ENCODE measurements at places on chromosomes 3 and 15.

DNA sequence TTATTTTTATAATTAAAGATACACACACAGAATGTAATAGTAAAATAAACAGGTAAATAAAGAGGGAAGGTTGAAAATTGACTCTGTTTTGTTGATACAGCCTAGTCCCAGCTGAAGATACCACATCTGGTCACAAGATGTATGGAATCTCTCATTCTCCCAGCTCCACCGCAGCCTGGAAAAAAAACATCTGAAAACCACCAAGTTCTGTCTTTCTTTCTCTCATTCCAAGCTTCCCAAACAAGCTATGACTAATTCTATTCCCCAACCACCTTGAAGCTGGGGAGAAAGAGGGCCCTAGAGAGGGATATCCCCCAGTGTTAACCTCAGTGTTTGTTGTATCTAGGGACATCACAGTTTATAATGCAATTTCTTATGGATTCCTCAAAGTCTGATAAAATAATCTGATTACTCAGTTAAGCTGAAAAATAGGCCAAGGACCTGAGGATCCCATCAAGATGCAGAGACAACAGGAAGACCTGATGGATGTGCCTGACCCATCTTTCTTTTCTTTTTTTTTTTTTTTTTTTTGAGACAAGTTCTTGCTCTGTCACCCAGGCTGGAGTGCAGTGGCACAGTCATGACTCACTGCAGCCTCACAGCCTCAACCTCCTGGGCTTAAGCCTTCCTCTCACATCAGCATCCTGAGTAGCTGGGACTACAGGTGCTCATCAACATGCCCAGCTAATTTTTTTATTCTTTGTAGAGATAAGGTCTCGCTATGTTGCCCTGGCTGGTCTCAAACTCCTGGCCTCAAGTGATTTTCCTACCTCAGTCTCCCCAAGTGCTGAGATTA, 38.1 kb downstream of the SRGAP3 start:
- no peak for DNase-seq

- DNase-seq = no peak
Observed at GRCh38 chr3:18609187-18609586, 184.0 kb upstream of the SATB1 start.

GRCh38 chr3:170801597-170801996, 68.4 kb downstream of the RPL22L1 start:
- DNase-seq = no peak

GRCh38 chr3:186879781-186880180, 37.3 kb downstream of the ADIPOQ start:
- DNase-seq = no peak

GRCh38 chr3:181687190-181687589, 24.5 kb upstream of the SOX2 start:
- DNase-seq = no peak

GRCh38 chr15:42118650-42119445, 24.5 kb upstream of the PLA2G4D start:
- no peak for DNase-seq

DNA sequence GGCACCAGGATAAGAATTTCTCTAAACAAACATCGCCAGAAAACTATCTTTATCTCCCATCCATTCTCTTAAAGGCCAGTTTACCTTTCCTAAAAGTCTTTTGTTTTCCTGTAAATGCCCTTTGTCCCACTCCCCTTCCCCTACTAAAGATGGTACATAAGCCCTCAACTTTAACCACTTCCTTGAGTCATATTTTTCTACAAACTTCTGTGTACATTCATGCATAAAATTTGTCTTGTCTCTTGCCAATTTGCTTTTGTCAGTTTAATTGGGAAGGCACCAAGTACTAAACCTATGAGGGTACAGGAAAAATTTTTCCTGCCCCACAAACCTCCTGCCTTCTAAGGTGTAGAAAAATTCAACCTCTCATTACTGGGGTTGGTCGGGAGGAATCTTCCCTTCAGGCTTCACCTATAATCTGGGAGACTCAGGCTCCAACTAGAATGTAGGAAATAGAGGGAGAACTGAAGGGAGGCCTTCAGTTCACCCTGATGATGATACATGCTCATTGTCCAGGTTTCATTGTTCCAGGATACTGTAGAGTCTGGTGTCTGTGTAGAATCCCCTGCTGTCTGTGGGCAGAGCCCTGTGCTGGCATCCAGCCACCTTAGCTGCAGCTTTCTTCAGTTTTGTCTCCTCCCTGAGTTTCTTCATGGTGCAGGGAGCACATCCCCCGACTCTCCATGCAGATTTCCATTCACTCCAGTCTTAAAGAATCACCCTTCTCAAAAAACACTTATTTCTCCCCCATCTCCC, 53.2 kb downstream of the CD200R1L start:
- no peak for DNase-seq

GRCh38 chr3:55746808-55747413, 259.8 kb upstream of the WNT5A start:
- DNase-seq = no peak

- no peak for DNase-seq
Observed at GRCh38 chr3:46690798-46691197, 2.7 kb downstream of the ALS2CL start.

- DNase-seq = no peak
Observed at GRCh38 chr3:140344601-140345205, 333.2 kb upstream of the TRIM42 start.

DNA sequence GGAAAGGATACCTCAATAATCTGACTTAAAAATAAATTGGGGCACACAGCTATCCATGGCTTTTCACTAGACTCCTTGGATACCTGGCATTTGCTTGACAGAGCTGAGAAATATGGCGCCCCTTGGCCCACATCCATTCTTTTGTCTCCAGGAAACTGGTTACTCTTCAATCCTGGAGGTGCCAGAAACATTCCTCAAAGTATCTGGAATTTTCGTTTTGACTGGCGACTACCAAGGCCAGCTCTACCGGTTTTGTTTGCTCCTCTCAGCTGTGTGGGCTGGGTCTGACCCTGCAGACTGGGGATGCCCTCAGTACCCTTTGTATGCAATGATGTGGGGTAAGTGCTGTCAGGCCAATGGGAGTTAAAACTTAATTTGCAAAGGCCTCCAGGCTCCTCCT, 27.0 kb downstream of the KATNBL1 start:
- DNase-seq = no peak

DNA sequence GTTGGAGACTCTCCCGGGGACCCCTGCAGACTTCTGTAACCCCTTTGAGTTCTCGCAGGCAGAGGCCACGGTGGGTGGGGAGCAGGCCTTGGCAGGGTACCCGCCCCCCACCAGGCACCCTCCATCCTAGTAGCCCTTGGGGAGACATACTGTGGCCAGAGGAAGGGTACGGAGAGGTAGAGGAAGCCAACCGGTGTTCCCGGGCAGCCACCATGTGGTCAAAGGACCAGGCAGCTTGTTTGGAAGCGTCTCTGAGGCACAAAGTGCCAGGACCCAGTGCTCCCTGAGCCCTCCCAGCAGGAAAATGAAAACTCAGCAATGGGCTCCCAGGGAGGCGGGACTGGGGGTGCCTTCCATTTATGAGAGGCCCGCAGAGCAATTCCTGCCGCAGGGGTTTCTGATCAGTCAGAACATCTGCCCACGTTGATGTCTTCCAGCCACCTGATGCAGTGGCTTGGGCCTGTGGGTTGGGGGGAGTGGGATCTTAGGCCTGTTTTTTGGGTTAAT, 53.0 kb upstream of the CGNL1 start:
- DNase-seq = no peak

DNA sequence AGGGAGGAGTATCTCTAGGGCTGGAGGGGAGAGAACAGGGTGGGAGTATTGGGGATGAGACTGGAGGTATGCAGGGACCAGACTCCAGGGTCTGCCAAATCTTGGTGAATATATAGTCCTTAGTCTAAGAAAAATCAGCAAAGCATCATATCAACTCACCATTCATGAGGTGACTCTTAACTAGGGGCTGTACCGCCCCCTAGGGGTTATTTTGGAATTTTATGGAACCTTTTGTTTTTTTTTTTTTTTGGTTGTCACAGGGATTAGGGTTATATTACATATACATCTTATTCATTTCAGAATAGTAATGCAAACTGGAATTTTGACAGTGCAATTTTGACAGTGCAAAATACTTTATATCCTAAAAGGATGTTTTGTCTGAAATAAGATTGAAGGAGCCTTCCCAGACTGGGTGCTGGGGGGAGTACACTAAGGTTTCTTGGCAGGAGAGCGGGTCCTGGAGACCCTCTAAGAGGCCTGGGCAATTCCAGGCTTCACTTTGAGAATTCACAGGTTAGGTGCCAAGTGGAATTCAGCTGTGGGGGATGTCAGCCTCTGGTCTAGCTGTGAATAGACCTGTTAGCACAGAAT, 7.5 kb downstream of the CMTM7 start:
- no peak for DNase-seq

All from dorsolateral prefrontal cortex (tissue), 122 donors.